Activated CD4-positive, alpha-beta T cell treated with anti-CD3 and anti-CD28 coated beads for 24 hours (primary cell): ENCODE measurements at places on chromosomes 6 and 20.

DNA sequence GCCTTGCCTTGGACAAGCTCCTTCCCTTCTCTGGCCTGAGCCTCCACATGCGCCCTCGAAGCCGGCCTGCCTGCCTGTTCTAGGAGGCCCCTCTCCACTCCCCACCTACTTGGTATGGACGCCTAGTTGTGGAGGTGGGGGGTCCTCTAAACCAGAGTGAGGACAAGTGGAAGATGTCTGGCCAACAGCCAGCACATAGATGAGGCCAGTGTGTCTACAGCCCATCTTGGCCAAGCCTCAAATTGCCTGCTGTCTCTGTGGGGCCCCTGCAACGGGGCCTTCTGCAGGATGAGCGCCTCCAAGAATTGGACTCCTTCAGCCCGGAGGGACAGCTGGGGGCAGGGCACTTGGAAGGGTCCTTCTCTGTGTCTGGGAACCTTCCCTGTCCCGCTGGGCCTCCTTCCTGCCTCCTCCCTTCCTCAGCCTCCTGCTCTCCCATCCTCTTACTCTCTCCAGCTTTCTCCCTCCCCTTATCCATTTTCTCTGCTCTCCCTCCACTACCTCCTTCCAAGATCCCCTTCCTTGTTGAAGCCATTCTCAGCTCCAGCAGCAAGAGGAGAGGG, 1.6 kb downstream of the MDFI start:
- no peak for DNase-seq

DNA sequence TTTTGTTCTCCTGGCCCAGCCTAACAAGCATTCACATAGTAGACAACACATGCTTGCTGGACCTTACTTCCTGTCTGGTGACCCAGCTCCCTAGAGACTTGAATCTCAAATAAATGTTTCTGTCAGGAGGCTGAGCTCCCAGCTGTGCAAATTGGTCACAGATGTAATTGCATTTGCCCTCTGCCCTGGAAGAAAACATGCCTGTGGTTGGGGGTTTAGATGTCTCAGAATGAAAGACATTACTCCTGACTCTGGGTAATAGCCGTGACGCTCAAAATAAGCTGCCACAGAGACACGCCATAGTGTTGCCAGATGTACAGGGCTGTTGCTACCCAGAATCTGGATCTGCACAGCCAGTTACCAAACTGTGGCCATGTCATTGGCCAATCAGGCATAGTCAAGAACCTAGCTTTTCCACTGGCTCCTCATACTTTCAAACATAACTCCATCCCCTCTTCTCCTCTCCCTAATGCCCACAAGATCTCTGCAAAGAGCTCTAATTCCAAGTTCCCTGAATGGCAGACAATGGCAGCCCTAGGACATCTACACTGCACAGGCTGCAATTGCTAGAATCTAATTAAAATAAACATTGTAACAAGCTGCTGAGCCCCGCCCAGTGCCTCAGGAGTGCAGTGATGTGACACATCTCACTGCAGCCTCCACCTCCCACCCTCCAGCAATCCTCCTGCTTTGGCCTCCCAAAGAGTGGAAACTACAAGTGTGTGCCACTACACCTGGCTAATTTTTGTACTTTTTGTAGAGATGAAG, 32.8 kb upstream of the GMPR start:
- no peak for DNase-seq

- DNase-seq, result no peak
These were observed 460.5 kb upstream of the ARID1B start for GRCh38 chr6:156316583-156317125.

GRCh38 chr6:98633886-98634285, 200.5 kb upstream of the POU3F2 start:
- no peak for DNase-seq

GRCh38 chr20:22568872-22569344, 15.5 kb downstream of the FOXA2 start:
- DNase-seq, result no peak

DNA sequence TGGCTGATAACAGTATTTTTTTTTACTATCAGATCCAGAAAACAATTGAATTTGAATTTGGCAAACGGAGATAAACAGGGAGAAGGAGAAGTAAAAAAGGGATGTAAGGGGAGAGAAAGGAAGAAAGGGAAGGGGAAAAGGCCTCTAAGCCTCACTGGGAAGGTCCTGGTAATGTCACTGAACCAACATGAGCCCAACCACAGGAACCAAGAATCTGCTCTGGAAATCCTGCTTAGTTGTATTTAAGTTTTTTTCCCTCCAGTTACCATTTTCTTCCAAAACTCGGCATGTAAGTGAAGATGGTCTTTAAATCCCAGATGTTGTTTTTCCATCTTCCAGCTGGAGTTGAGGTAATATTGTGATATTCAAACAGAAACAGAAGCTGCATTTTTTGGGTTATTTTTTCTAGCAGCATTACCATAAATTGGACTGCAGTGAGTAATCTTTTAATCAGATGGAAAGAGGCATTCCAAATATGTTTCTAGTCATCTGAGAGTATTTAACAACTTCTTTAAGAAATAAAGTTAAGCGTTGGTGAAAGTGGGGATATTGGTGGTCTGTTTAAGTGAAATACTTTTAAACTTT, 91.1 kb downstream of the TXNDC5 start:
- no peak for DNase-seq

GRCh38 chr20:64133951-64134407, 26.6 kb upstream of the NPBWR2 start:
- no peak for DNase-seq

DNA sequence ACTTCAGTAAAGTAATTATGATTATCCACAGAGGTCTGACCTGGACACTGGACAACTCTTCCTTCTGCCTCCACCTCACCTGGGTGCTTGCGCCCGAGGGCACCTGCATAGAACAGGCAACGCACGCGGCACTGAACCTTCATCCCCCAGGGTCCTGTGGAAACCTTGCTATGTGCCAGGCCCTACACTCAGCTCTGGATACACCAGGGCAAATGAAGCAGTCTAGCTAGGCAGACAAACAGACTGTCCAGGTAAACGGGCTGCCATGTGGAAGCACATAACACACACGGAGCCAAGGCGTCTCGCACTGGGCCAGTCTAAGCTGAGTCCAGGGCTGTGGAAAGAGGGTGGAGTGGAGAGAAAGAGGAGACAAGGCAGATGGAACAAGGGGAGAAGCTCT, 109.3 kb upstream of the AFDN start:
- DNase-seq, result no peak

GRCh38 chr6:70657706-70658105, 10.0 kb upstream of the SMAP1 start:
- DNase-seq, result no peak

GRCh38 chr20:43824309-43825050, 90.2 kb upstream of the TOX2 start:
- no peak for DNase-seq

GRCh38 chr20:17316316-17317038, 89.6 kb downstream of the PCSK2 start:
- DNase-seq, result no peak

DNA sequence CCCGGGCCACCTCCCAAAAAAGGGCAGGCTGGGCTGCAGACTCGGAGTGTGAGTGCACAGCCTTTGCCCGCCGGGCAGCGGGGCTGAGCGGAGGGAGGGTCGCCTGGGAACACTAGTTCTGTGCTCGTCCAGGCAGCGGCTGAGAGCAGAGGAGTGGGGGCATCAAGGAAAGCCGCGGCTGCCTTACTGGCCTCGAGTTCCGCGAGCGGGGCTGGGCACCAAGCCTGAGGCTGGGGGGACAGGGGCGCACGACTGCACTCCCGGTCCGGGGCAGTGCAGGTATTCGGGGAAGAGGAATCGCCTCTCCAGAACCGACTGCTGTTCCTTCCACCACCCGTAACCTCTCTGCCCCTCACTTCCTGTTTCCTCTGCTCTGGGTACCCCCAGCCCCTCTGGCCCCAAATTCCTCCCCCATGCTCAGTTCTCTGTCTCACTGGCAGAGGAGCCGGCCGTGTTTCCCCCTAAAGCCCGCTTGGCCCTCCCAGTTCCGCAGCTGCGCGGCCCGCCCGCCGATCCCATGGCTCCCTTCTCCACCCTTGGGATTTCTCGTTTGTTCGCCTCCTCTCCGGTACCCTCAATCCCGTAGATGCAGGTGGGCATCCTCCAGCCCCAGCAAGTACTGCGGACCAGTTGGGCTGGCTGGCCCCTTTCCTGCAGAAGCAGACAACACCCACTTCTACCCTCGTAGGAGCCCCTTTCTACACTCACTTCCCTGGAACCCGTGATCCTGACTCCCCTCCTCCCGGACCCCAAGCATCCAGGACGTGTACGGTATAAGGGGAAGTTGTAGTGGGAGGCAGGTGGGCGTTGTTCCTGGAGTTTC, 5.1 kb downstream of the RING1 start:
- no peak for DNase-seq

DNA sequence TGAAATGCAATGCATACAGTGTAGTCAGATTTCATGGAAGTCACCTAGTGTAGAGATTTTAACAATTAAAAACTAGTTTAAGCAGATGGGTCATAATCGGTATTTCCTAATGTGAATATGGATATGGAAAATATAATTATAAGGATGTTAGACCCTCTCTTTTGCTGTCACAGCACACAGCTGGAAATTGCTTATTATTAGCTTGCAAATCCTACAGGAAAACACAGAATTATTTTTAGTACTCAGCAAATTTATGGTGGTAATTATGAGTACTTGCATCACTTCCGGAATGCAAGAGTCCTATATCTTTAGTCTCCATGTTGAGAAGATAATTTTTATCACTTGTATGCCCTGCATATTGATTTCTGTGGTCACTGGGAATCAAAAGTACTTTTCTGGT, 993.6 kb downstream of the KIF16B start:
- no peak for DNase-seq

GRCh38 chr6:9295644-9296043, 860.3 kb upstream of the SLC35B3 start:
- DNase-seq, result no peak

DNA sequence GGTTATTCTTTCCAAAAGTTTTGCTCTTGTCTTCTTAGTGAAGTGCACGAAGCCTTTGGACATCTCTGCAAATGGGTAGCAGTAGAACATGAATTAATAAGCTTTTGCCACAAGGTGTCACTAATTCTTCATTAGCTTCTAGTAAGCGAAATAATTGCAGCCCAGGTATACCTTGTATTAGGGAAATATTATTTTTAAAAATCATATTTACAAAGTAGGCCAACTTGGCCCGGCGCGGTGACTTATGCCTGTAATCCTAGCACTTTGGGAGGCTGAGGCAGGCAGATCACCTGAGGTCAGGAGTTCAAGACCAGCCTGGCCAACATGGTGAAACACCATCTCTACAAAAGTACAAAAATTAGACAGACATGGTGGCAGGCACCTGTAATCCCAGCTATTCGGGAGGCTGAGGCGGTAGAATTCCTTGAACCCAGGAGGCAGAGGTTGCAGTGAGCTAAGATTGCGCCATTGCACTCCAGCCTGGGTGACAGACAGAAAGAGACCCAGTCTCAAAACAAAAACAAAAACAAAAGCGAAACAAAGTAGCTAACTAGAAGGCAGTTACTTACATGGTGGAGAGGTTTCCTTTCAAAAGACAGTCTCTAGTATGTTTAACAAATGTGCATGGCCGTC, 8.8 kb upstream of the RSPH3 start:
- no peak for DNase-seq

DNA sequence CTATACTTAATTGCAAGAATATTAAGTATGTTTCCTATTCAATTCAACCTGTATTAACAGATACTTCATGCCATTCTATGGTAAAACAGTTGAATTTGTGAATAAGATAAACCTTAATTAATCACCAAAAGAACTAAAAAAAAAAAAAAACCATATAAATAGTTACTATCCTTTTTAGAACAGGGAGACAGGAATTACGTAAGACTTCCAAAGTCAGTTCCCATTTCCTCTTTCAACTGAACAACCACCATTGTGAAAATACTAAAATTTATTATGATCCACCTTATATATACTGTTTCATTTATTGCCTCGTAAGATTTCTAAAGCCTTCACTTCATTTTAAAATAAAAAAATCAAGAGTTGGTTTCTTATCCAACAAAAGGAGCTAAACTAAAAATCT, 9.4 kb downstream of the CCNC start:
- DNase-seq, result no peak
